ENCODE measurements at places on chromosomes 3 and 15. TPM values are rescaled to one million over a fixed set of nuclear protein-coding genes. Genes with fewer than 3 reads are reported as not detected.

ADGRG7 gene
- total RNA-seq: not detected

FOXL2 gene
- total RNA-seq: not detected

MLH1 gene
- 38.3 TPM for total RNA-seq

P2RY14 gene
- not detected for total RNA-seq

ARRDC4 gene
- total RNA-seq: 16.2 TPM

IL17RB gene
- total RNA-seq: 1.4 TPM

TNFSF10 gene
- 1.2 TPM for total RNA-seq

RNF13 gene
- total RNA-seq: 30.9 TPM

JMJD7 gene
- total RNA-seq: 27.6 TPM

- DNase-seq: no peak
- H3K27ac ChIP-seq: peak overlapping the region; percentile 54
- no peak overlapping the region for H3K4me3 ChIP-seq
- peaks cover 16% of the 10 kb centered on the region for H3K36me3 ChIP-seq
Measured at GRCh38 chr3:160417311-160417710, 17.9 kb downstream of the SMC4 start.

GRCh38 chr3:41972802-41973201 lies 10.9 kb upstream of the ULK4 start:
- no peaks in the 10 kb centered on the region for H3K36me3 ChIP-seq
- H3K4me3 ChIP-seq: no peak overlapping the region
- H3K4me1 ChIP-seq: peaks cover 7% of the 10 kb centered on the region
- no peak overlapping the region for H3K27ac ChIP-seq
- no peaks in the 10 kb centered on the region for H3K27me3 ChIP-seq
- no peak for DNase-seq

DNA sequence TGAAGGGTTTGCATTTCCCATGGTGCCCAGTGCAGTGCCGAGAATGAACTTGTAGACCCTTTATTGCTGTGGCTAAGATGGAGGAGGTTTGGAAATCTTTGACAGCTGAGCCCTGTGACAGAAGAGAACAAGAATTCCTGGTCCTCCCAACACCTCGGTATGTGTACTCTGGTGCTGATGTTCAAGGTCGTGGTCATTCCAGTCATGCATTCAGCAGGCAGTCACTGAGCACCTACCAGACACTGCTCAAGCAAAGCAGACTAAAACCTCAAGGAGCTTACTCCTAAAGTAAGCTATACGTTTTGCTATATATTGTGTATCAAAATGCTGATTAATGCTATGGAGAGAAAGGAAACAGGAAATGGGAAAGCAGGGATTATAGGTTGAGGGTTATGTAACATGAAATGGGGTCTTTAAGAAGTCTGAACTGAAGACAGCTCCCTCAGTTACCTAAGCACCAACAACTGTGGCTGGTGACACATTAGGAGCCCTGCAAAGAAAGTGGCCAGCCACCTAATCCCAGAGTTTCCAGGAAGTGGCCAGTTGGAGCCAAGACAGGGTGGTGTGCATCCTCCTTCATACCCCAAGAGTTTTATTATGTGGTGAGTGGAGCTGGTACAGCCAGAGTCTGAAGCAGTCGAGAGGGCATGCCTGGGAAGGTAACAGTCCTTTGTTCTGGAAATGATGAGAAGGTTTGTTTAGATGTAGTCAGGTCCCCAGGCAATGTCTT lies 65.0 kb downstream of the CCNL1 start:
- H3K36me3 ChIP-seq: no peaks in the 10 kb centered on the region
- no peak overlapping the region for H3K4me3 ChIP-seq
- no peak for DNase-seq
- no peaks in the 10 kb centered on the region for H3K27me3 ChIP-seq
- H3K27ac ChIP-seq: no peak overlapping the region
- peaks cover 13% of the 10 kb centered on the region for H3K4me1 ChIP-seq

DNA sequence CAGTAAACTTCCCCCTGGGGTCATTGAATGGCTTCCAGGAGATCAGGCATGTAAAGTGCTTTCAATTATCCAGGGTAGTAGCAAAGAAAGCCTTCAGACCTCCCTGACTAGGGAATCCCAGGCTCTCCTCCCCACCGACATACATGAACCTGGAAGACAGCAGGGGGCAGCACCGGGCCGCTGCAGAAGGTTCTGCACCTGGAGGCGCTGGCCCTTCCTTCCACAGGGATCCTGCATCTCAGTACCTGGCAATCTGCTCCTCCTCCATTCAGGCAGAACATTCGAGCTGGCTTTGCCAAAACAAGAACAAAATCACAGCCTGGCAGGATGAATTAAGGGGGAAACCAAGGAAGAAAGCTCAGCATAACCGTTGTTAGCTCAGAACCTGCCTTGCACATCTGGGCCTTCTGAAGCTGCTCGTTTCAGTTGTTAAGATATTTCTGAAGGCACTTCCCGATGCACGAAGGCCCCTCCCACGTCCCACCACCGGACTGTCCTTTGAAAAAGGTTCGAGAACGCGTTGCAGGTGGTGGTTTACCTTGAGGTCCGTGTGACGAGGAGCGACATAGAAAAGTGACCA lies 237.7 kb downstream of the SLCO3A1 start:
- peak; percentile 52 for DNase-seq
- H3K4me1 ChIP-seq: no peaks in the 10 kb centered on the region
- no peak overlapping the region for H3K27ac ChIP-seq
- H3K36me3 ChIP-seq: no peaks in the 10 kb centered on the region
- peaks cover 29% of the 10 kb centered on the region for H3K27me3 ChIP-seq

DNA sequence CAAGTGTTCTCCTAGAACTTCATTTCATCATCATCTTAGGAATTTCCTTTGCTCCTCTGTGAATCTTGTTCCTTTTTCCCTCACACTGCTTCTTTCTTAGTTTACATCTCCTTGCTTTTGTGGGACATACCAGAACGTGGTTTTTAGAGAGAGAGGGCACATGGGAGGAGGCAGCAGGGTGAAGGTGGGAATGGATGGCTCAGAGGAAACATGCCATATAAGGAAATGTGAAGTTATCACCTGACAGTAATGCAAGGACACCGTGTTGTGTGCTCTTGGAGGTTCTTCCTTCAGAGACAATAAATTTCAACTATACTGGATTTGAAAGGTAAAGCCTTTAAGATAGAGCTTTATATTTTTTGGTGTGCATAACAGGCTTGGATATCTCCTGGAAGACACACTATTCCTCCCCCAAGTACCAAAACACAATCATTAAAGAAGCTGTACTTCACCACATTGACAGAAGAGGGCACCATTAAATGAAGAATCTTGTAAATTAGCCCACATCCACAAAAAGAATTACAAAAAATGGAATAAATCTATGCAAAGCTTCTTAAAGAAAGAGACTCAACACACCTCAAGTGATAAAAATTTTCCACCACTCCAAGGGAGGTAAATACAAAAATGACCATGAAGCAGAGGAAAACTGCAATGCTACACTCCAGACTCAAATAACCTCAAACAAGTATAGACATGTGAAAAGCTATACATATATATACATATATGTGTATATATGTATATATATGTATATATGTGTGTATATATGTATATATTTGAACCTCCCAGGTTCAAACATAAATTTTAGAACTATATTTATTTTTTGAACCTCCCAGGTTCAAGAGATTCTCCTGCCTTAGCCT lies 26.1 kb downstream of the RPL39L start:
- no peak overlapping the region for H3K4me3 ChIP-seq
- H3K36me3 ChIP-seq: no peaks in the 10 kb centered on the region
- no peak for DNase-seq
- H3K4me1 ChIP-seq: no peaks in the 10 kb centered on the region
- H3K27ac ChIP-seq: no peak overlapping the region
- H3K27me3 ChIP-seq: no peaks in the 10 kb centered on the region

DNA sequence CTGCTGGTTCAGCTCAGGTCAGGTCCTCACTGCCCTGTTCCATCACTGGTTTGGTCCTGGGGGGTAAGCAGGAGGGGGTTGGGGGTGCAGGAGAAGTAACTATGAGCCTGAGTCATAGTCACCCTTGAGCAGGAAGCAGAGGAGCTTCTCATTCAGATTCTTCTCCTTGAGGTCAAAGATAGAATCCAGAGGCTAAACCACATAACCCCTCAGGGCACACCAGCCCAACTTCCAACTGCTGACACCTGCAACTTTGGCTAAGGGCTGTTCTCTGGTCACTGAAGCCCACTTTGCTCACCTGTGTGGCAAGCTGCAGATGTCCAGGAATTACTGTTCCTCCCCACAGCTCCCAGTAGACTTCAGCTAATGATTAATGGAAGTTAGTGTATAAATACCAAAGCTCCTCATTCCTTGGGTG lies 48.8 kb upstream of the LRRFIP2 start:
- H3K27me3 ChIP-seq: peaks cover 24% of the 10 kb centered on the region
- H3K36me3 ChIP-seq: no peaks in the 10 kb centered on the region
- H3K4me1 ChIP-seq: peaks cover 7% of the 10 kb centered on the region
- H3K4me3 ChIP-seq: no peak overlapping the region

DNA sequence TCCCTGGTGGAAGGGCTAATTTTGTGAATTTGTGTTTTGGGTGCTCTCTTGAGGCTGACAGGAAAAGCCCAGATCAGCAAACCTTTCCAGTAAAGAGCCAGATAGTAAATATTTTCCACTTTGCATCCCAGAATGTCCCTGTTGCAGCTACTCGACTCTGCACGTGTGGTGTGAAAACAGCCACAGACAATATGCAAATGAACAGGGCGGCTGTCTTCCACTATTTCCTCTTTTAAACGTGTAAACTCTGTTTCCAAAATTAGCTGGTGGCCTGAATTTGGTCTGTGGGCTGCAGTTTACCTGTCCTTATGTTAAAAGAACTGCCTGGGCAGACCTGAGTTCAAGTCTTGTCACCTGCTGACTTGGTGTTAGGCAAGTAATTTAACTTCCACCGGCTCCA lies 202.7 kb downstream of the EDEM1 start:
- H3K27ac ChIP-seq: no peak overlapping the region
- no peaks in the 10 kb centered on the region for H3K36me3 ChIP-seq
- no peak for DNase-seq
- no peak overlapping the region for H3K4me3 ChIP-seq

DNA sequence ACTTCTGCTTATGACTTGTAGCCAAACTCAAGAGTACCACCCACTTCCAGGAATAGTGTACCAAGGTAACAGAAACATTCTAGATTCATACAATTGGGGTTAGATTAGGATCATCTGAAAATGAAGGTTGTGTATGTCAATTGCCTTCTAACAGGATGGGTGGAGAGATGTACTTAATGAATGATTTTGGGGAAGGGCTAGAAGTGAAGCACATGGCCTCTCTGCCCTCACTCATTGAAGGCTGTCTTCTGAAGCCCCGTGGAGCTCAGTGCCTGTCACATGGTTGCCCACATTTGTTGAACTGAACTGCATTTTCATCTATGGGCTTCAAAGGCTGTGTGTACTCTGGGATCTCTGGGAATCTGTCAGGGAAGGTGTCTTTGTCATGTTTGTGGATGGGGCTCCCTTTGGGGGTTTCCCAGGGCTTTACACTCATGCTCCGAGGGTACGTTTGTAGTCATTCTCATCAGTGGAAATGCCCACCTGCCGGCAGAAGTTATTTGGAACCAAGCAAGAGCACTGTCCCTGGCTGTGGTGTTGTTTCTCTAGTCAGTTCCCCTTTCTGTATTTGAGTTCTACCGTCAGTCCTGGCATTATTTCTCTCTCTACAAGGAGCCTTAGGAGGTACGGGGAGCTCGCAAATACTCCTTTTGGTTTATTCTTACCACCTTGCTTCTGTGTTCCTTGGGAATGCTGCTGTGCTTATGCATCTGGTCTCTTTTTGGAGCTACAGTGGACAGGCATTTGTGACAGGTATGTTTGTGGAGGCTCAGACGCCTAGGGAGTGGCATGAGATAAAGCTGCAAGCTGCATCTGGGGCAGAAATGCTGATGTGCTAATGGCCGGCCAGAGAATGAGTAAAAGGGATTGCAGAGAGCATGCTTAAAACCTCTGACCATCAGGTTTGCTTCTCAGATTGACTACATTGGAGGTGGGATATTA lies 22.4 kb downstream of the CD86 start:
- no peak overlapping the region for H3K27ac ChIP-seq
- DNase-seq: no peak
- H3K27me3 ChIP-seq: peaks cover 4% of the 10 kb centered on the region
- H3K4me1 ChIP-seq: no peaks in the 10 kb centered on the region

DNA sequence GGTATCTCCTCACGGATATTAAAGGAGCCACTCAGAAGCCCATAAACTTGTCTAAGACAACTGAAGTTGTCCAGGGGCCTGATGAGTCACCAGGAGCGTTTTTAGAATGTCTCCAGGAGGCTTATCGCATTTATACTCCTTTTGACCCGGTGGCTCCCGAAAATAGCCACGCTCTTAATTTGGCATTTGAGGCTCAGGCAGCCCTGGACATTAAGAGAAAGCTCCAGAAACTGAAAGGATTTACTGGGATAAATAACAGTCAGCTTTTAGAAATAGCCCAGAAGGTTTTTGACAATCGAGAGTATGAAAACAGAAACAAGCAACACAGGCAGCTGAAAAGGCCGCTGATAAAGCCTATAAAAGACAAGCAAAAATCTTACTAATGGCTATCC lies 4.1 kb downstream of the DET1 start:
- H3K4me1 ChIP-seq: peaks cover 64% of the 10 kb centered on the region
- no peak for DNase-seq
- H3K4me3 ChIP-seq: peak overlapping the region; percentile 23
- no peaks in the 10 kb centered on the region for H3K27me3 ChIP-seq
- peak overlapping the region; percentile 95 for H3K27ac ChIP-seq

GRCh38 chr15:86231864-86232721 lies 152.4 kb downstream of the AGBL1 start:
- no peak overlapping the region for H3K27ac ChIP-seq
- H3K4me3 ChIP-seq: peak overlapping the region; percentile 58
- H3K36me3 ChIP-seq: no peaks in the 10 kb centered on the region
- H3K27me3 ChIP-seq: peaks cover 54% of the 10 kb centered on the region

GRCh38 chr15:51227940-51228732 lies 110.3 kb downstream of the CYP19A1 start:
- no peak for DNase-seq
- H3K4me1 ChIP-seq: no peaks in the 10 kb centered on the region
- no peak overlapping the region for H3K27ac ChIP-seq

- peaks cover 28% of the 10 kb centered on the region for H3K27me3 ChIP-seq
- H3K4me3 ChIP-seq: no peak overlapping the region
- DNase-seq: no peak
- H3K36me3 ChIP-seq: no peaks in the 10 kb centered on the region
Measured at GRCh38 chr3:14623569-14624051, 28.0 kb upstream of the CCDC174 start.

- H3K36me3 ChIP-seq: peaks cover 51% of the 10 kb centered on the region
- H3K27ac ChIP-seq: peak overlapping the region; percentile 21
- peaks cover 39% of the 10 kb centered on the region for H3K27me3 ChIP-seq
- no peak overlapping the region for H3K4me3 ChIP-seq
- no peak for DNase-seq
- peaks cover 3% of the 10 kb centered on the region for H3K4me1 ChIP-seq
Measured at GRCh38 chr15:63615935-63616334, 18.7 kb downstream of the FBXL22 start.

- H3K36me3 ChIP-seq: no peaks in the 10 kb centered on the region
- peak overlapping the region; percentile 68 for H3K27ac ChIP-seq
- no peaks in the 10 kb centered on the region for H3K27me3 ChIP-seq
- peaks cover 24% of the 10 kb centered on the region for H3K4me1 ChIP-seq
Measured at GRCh38 chr3:177447938-177448337, 250.7 kb upstream of the TBL1XR1 start.

- H3K27me3 ChIP-seq: no peaks in the 10 kb centered on the region
- no peak overlapping the region for H3K27ac ChIP-seq
- DNase-seq: no peak
- no peaks in the 10 kb centered on the region for H3K4me1 ChIP-seq
Measured at GRCh38 chr3:53818221-53819162, 27.7 kb downstream of the CHDH start.

- H3K27me3 ChIP-seq: no peaks in the 10 kb centered on the region
- peaks cover 62% of the 10 kb centered on the region for H3K4me1 ChIP-seq
- no peak for DNase-seq
- no peak overlapping the region for H3K4me3 ChIP-seq
Measured at GRCh38 chr15:90037961-90038631, 37.0 kb downstream of the ZNF710 start.

Measured in mesothelial cell of epicardium (in vitro differentiated cells).